ENCODE measurements at places on chromosomes 4 and X.

- DNase-seq = no peak
These were observed 1326.5 kb downstream of the ADGRL3 start for GRCh38 chr4:62526671-62527070.

DNA sequence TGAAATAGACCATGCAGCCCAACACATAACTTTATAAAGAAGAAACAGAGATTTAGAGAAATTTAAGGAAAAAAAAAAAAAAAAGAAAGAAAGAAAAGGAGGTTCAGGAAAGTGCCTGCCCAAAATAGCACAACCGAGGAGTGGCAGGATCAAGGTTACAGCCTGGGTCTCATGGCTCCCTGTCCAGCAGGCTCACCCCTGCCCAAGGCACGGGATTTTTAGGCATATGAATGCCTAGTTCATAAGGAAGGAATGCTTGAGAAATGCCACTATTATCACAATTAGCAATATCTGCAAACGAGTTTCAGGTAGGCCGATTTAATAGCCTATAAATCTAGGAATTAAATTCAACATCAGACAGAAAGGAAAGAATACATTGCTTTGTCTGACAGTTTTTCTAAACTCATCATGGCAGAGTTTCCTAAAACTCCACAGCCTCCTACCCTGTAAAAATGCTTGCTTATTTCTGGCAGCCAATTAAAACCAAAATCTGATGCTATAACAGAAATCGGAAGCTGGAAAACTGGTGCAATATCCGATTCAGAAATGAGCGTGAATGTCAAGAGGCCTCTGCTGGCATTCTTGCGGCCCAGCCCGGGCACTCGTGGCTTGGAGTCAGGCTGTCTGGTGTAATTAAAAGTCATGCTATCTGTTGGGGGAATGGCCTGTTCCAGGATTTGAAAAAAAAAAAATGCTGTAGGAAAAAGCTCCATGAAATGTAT, 63.5 kb downstream of the GEMIN8 start:
- DNase-seq = no peak

DNA sequence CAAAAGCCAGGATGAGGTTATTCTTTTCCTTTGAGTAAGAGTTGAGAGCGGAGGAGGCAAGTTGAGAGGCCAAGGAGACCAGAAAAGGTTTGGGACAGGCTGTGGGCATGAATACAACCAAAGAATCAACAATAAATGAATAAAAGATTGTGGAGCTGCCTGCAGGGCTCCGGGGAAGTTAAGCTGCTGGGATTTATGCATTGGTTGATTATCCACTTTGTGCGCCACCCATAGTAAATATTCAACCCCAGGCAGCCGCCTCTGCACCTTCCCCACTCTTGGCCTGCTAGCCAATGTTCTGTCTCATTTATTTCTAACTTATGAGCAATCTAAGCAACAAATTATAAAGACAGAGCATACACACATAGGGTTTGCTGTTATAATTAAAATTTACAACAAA, 28.2 kb upstream of the IGSF1 start:
- DNase-seq = no peak

GRCh38 chr4:18077808-18078207, 56.3 kb upstream of the LCORL start:
- DNase-seq = no peak

- no peak for DNase-seq
These were observed 36.7 kb upstream of the CABS1 start for GRCh38 chr4:70298051-70298450.

DNA sequence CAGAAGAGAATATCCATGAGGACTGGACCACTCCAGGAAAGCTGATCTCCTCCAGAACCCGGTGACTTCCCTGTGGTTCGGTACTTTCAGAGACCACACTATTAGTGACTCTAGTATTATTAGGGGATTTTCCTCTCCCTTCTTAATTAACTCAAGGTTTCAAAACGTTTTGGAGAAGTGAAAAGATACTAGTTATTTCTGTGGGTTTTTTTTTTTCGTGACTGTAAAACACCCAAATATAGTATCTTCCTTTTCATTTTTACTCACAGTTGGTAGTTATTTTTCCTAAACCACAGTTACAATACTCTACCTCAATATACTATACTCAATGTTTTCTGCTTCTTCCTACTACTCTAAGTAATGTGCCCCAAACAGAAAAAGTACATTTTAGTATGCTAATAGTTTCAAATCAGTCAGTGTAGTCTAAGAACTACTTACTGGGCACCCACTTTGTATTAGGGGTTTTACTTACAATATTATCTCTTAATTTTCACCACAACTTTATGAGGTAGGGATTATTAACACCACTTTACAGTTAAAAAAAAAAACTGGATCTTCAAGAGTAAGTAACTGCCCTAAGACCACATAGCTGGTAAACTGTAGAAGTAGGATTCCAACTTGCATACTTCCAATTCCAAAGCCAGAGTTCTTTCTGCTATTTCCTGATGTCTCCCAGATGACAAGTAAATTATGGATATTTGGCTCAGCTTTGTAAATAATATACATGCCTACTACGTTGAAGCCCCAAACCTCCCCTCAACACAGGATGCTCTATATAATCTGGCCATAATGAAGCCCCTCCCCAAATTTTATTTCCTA, 45.0 kb downstream of the SLC9A7 start:
- no peak for DNase-seq

DNA sequence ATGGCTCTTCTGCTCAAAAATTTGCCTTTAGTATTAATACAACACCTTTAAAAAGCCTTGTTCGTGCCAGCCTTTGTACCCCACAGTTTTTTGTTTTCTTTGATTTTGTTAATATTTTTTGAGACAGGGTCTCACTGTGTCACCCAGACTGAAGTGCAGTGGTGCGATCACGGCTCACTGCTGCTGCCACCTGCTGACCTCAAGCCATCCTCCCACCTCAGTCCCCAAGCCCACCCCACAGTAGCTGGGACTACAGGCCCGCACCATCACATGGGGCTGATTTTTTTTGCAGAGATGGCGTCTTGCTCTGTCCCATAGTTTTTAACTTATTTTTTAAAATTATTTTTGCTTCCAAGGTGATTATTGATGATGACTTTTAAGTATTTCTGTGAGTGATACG, 134.0 kb downstream of the HTR2C start:
- no peak for DNase-seq

- DNase-seq = no peak
These were observed 12.2 kb downstream of the MAMLD1 start for GRCh38 chrX:150375243-150375770.

GRCh38 chrX:113929004-113929403, 654.9 kb upstream of the HTR2C start:
- DNase-seq = no peak

DNA sequence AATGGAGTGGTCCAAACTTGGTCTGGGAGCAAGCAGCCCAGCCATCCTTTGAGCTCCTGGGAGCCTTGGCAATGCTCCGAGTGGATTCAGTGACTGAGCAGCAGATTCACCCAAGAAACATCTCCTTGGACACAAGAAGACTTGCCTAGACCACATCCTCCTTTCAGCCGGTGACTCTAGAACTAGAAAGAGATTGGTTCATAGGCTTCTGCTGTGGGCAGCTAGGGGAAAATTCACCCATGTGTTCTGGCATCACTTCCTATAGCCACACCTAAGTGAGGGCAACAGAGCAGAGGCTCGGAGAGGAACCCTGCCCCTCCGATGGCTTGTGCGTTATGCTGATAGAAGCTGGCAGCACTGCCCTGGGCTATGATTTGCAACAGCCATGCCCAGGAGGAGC, 16.0 kb downstream of the ZNF275 start:
- DNase-seq = no peak

DNA sequence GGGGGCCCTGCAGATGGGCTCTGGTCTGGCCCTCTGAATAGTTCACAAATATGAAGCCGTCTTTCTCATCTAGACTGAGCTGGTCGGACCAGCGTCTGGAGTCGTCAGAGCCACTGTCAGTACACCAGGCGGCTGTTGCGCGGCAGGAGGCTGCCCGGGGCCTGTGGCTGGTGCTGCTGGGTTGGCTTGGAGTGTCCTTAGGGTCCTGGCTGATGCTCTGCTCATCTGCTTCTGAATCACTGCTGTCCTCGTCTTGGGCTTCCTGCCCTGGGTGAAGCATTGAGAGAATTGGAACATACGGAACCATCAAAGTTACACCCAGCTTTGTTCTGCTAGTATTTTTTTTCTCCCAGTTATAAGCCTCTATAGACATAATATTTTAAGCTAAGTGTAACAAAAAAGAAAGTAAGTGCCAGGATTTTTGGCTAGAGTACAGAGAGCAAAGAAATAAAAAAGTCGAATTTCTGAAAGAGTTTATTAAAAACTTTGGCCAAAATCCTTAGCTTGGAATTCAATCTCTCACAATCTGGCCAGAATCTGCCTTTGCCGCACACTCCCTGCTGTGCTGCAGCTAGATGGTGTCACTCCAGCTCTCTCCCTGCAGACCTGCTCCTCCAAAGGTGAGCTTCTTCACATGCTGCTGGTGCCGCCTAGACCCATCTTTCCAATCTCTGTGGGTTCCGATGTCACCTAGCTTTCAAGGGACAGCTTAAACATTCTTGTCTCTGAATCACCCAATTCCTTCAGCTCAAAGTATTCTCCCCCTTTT, 96.2 kb downstream of the CDS1 start:
- no peak for DNase-seq

- no peak for DNase-seq
These were observed 71.3 kb upstream of the KIT start for GRCh38 chr4:54586320-54586955.

- DNase-seq = no peak
These were observed 125.9 kb downstream of the NSUN7 start for GRCh38 chr4:40875507-40876150.

DNA sequence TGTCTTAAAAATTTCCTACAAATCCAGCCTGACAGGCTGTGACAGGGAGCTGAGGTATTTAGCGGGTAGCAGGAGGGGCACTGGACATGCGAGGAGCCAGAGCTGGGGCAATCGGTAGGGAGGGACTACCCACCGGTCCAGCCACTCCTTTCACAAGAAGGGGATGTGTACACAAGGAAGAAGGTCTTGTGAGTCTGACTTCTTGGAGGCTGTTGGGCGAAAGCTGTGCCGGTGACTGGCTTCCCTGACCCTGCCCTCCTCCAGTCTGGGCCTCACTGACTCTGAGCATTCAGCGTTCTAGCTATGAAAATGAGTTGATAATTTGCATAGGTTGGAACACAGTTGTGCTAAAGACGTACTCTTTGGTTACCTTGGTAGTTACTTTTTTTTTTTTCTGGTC, 12.7 kb upstream of the CXCL8 start:
- no peak for DNase-seq

GRCh38 chrX:39869846-39870601, 227.7 kb downstream of the BCOR start:
- peak; percentile 59 for DNase-seq

DNA sequence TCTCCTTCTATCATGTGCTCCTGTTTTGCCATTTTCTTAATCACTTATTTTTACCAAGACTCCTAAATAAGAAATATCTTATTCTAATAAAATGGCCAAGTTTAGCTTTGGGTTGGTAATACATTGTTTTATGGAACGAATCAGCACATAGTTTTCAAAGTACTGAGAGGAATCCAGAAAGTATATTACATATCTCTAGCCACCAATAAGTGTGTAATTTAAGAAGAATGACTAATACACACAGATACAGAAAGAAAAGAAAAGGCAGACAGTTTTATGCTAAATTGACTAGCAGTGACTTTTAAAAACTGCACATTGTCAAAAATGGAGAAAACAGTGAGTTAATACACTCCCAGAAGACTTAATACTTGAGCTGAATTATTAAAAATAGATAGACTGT, 167.0 kb upstream of the IL15 start:
- no peak for DNase-seq

DNA sequence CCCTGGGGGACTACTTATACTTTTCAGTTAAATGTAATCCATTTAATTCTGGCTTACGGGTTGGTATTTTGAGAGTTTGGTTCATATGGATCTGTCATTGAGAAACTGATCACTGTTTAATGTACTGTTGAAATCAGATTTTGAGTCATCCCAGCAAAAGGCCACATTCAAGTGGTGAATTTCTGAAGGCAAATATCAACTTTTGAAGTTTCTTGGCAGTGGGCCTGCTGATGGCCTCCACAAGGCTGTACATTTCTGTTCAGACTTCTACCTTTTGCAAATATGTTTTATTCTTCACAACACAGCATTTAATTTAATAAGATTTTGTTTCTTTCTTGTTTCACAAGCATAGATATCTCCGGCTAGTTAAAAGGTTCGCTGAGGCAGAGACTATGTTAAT, 138.7 kb downstream of the PDGFC start:
- no peak for DNase-seq

GRCh38 chrX:133881007-133881406, 104.4 kb downstream of the GPC3 start:
- no peak for DNase-seq

GRCh38 chr4:98625920-98626319, 32.5 kb downstream of the TSPAN5 start:
- no peak for DNase-seq

DNA sequence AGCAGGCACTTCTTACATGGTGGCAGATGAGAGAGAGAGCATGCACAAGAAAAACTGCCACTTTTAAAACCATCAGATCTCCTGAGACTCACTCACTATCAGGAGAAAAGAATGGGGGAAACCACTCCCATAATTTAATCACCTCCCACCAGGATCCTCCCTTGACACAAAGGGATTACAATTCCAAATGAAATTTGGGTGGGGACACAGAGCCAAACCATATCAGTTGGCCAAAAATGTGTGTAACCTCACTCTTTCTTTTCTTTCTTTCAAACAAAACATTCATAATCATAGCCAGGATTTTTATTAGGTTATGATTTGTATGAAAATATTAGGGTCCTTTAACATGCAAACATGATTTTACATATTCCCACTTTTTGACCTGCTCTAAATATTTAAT, 222.1 kb downstream of the PCDH18 start:
- no peak for DNase-seq

DNA sequence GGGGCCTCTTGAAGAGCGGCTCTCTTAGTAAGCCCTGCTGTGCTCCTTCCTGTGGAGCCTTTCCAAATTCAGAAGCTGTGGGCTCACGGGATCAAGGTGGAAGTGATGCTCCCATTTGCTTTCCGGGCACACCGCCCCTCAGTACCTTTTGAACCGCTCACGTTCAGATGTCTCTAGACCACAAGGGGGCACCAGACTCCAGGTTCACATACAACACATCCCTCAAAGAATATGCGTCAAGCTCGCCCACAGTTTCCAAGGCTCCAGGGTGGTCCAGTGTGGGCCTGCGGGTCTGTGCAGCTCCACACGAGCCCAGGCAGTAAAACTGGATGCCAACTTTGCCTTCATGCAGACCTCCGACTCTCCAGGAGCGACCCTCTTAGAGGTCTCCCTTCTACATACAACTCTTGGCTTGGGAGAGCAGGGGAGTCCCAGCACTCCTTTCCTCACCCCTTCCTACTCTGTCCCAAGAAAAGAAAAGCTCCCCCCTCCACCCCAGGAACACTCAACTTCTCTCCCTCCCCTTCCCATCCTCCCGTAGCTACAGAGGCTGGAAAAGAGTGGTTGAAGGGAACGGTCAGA, 11.0 kb downstream of the SUPT20HL1 start:
- DNase-seq = peak; percentile 26
